ENCODE measurements at places on chromosomes 1 and 21.
A peak's percentile ranks its signal among the peaks of the same experiment; 100 is the strongest.

DNA sequence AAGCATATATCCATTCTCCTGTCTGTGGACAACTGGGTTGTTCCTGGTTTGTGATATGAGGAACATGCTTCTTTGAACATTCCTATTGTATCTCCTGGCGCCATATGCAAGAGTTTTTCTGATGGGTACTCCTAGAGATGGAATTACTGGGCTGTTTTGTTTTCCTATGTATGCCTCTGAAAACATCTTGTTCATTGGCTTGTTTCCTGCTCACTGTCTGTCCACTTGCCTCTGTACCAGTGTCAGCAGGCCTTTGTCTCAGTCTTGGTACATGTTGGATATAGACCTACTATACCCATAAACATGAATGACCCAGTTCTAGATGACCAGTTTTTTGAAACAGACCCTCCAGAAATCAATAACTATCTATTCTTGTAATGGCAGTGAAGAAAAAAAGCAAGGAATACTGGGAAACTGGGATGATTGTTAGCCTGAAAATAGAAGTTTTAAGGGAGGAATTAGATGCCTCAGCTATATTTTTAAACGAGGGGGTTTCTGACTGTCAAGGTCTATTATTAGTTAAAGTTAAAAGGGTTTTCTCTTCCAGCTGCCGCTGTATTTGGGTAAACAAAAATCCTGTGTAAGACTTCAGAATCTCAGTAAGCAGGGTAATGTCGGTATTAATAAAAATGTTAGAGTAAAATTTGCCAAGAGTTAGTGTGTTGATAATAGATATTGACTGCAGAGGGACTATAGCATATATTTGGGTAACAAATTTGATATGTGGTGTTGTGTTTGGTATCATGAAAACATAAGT is 103.6 kb downstream of the RYR2 start:
- DNase-seq: no peak

- no peak for DNase-seq
These were observed 199.2 kb downstream of the HLX start for GRCh38 chr1:221078260-221078965.

DNA sequence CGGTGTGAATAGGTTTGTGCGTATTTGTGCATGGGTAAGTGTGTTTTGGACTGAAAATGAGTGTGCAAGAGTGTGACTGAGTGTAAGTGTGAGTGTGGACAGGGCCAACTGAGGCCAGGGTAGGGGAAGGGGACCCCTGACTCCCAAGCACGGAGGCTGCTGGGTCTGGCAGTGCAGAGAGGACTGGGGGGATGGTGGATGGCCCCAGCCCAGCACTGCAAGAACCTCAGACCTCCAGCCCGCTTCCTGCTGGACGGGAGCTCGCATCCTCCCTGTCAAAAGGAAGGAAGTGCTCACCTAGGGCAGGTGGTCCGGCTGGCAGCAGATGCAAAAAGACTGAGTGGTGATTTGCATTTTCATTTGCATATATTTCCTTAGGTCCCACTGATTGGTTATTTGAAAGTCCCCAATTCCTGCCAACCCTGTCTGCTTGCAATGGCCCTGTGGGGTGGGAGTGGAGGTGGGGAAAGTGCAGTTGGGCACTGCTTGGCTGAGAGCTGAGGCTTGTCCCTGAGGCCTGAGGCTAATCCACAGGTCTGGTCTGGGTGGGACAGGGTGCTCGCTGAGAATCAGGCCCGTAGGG is 42.8 kb upstream of the CASZ1 start:
- no peak for DNase-seq

DNA sequence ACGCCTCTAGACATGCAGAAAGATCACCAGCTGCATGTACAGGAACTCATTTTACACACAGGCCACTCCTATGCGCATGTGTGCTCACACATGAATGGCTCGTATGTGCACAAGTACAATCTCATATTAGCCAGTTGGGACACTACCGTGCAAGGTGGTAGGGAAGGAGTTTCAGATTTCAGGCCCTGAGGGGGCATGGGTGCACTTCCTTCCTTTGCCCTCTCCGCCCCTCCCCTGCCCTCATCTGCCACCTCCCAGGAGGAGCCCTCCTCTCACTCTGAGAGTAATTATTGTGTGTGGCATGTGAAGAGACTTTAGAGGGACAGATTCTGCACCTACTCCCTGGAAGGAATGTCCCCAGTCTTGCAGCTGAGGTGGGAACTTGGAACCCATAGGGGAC is 14.8 kb downstream of the EDN2 start:
- no peak for DNase-seq

DNA sequence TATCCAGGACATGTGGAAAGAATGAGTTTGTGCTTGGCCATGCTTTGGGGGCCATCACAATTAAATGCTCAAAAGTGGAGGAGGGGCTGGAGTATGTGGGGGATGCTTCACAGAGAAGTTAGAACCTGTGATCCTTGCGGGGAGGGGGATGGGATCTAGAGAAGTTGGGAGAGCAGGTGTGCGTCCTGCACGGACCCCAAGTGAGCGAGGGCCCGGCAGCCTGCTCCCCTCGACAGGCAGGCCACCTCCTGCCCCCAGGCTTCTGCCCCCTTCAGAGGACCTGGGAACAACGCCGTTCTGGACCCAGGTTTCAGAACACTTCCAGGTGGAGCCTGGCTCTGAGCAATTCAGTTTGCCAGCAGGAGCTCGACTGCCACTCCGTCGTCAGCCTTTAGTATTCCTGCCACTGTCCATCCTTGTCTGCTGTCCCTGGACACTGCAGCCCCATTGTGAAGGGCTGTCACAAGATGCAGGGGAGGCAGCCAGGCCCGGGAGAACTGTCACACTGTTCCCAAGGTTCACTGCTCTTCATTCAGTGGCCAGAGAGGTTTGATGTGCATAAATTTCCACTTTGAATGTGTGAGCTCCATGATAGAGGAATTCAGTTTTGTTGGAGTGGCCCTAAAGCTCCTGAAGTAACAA is 112.2 kb downstream of the DHRS3 start:
- no peak for DNase-seq

DNA sequence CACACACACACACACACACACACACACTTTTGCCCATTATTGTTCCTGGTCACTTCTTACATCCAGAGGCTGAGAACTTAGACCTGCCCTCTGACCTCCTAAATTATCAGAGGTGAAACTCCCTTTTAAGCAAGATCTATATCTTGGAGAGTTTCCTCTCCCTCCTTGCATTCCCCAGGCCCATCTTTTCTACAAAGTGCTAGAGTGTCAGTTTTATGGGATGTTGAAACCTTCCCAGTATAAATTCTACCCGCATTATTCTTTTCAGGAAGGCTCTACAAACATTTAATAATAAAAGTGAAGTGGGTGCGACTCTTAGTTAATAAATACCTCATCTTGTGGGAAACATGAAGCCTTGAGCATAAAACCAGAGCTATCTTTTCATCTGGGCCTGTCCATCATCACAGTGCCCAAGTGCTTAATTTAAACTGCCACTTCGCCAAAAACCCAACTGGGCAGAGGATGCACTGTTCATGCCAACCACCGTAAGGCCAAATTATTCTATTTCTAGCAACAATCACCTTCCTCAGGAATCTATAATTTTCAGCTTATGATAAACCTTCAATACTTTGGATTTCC is 458.2 kb upstream of the RUNX1 start:
- DNase-seq: no peak

- no peak for DNase-seq
These were observed 544.6 kb downstream of the NEGR1 start for GRCh38 chr1:71737768-71738167.

DNA sequence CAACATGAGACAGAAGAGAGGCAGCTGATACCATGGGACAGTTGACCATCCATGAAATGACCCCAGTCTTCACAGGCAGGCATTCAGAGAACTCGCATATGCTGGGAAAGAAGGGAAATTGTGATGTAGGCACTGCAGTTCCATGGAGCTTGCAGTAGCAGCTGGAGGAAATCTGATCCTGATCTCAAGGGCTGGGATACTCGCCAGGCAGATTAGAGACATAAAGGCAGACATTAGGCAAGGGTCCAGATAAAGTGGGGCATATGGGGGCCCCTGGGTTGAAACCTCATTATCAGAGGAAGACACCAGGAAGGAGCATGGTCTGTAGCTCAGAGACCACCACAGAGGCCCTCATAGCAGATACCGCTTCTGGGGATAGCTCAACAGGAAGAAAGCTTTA is 48.7 kb upstream of the TNR start:
- DNase-seq: no peak

- DNase-seq: no peak
These were observed 161.8 kb upstream of the IVNS1ABP start for GRCh38 chr1:185478877-185479276.

DNA sequence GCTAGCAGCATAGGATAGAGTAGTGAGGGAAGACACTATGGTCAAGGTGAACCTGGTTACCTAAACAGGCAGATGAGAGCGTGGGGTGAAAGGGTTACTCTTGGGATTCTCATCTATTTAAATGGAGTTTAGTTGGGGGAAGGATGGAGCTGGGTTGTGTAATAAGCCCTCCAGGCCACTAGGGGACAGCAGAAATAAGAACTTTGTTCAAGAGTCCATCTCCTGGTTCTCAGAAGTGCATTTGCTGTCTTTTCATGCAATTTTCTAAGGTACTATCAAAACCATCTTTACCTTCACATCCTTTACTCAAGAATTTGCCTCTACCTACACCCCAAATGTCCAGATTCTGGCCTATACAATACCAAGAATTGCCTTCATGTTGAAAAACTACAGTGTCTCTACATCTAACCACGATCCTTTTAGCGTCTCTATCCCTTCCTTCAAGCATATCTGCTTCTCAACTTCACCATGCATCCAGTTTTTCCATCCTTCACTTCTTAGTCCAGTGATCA is 28.0 kb downstream of the SLAMF1 start:
- DNase-seq: no peak

DNA sequence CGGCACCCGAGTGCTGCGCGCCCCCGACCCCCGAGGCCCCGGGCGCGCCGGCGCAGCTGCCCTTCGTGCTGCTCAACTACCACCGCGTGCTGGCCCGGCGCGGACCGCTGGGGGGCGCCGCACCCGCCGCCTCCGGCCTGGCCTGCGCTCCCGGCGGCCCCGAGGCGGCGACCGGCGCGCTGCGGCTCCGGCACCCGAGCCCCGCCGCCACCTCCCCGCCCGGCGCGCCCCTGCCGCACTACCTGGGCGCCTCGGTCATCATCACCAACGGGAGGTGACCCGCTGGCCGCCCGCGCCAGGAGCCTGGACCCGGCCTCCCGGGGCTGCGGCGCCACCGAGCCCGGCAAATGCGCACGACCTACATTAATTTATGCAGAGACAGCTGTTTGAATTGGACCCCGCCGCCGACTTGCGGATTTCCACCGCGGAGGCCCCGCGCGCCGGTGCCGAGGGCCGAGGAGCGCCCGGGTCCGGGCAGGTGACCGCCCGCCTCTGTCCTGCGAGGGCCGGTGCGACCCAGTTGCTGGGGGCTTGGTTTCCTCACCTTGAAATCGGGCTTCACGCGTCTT is 49.0 kb downstream of the SIM2 start:
- DNase-seq: peak; percentile 77

- DNase-seq: no peak
These were observed 10.0 kb upstream of the LEFTY2 start for GRCh38 chr1:225950905-225951497.

DNA sequence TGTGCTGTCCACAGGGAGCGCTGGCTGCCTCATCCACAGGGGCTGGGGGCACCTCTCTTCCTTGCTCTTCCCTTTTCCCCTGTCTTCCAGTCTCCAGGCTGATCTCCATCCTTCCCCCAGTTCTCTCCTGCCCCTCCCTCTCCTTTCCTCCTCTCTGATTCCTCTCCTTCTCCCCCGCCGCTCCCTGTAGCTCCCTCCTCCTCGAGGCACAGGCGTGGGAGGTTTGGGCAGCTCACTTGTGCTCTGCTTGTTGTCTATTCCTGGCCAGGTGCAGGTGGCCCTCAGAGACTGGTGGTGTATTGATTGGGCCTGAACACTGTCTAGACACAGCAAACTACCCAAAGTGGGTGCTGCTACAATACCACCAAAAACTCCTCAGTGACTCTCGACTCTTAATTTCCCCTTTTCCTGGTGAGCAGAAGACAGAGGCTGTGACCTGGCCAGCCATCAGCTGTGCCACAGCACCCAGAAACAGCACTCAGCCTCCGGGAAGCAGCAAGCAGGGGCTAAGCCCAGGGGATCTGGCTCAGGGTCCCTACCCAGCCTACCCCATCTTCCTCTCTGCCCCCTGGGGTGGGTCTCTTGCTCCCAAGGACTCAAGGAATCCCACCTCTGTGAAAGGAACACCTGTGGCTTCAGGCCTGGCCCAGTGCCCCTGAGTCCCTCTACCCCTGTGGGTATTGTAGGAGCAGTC is 93.3 kb downstream of the DDX20 start:
- no peak for DNase-seq

GRCh38 chr1:30686236-30686935 is 37.0 kb downstream of the MATN1 start:
- no peak for DNase-seq

- DNase-seq: no peak
These were observed 72.2 kb upstream of the LYST start for GRCh38 chr1:235938709-235939479.

DNA sequence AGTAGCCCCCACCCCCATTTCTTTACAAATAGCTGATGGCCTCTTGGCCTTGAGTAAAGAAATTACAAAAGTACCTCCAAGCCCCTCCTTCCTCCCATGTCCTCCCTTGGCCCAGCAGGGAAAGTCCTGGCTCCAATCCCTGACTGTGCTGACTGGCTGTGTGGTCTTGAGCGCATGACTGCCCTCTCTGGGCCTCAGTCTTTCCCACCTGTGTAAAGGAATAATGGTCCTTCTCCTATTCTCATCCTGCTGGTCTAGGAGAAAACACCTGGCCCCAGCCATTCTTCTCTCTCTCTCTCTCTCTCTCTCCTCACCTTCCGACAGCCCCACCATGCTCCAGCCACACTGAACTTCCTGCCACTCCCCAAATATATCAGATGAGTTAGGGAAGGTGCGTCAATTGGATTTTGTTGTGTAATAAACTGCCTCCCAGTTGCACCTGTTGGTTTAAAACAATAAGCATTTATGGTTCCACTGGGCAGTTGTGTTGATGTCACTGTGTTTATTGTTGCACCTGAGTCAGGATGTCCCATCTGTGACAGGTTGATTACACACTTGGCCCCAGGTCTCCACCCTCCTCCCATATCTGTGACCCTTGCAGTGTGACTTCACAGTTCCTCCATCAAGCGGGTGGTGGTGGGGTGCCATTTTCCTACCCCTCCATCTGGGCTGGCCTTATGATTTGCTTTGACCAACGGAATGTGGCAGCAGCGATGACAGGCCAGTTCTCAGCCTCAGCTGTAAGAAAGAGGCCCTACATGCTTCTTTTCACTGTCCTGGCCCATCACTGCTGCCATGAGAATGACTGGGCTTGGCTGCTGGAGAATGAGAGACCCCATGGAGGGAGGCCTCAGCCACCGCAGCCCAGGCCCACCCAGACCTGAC is 22.3 kb upstream of the LRP8 start:
- DNase-seq: peak; percentile 6

GRCh38 chr1:166350490-166350889 is 183.7 kb upstream of the FAM78B start:
- no peak for DNase-seq
